ENCODE measurements at places on chromosomes 12 and 14. TPM values are rescaled to one million over a fixed set of nuclear protein-coding genes. Genes with fewer than 3 reads are reported as not detected.

The RDH16 gene
- 2.4 TPM for total RNA-seq

The ARHGAP9 gene
- 154 TPM for total RNA-seq

The NGB gene
- not detected for total RNA-seq

The FBXO21 gene
- total RNA-seq = 55.7 TPM

The DTX1 gene
- 47.8 TPM for total RNA-seq

The TRHDE gene
- not detected for total RNA-seq

DNA sequence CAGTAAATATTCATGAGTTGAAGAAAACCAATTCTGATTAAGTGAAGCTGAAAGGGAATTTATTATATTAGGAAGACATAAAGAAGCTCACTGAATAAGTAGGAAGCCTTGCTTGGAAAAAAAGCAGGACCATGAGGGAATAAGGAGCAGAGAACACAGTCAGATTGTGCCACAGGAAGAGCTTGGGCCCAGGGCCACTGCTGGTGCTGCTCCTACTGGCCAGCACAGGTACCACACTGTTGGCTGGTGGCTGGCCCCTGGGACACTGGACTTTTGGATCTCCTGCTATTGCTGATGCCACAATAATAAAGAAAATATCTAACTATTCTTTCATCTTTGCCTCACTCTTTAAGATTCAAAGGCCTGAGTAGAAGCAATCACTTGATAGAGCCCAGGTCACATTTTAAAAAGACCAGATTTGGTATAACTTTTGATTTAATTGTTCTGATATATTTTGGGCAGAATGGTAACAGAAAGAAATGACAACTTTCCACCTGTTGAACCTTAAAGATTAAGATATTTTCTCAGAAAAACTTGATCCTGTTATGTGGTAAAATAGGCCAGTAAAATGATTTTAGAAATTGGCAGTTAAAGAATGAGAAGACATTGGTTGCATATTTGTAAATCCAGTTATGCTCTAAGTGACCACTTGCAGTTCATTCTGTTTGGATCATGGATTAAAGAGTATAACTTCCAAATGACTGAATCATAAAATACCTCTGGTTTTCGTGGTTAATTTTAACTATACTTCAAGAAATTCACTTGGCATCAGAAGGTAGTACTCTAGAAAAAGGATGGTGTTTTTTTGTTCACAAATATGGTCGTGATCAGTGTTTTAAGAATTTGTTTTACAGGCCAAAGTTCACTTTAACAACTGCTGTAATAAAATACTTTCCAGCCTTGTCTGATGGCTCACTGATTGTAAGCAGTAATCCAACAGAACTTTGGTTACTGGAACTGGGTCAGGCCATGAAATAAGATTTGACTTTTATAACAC is 68.3 kb downstream of the DERA start:
- no peak for DNase-seq

DNA sequence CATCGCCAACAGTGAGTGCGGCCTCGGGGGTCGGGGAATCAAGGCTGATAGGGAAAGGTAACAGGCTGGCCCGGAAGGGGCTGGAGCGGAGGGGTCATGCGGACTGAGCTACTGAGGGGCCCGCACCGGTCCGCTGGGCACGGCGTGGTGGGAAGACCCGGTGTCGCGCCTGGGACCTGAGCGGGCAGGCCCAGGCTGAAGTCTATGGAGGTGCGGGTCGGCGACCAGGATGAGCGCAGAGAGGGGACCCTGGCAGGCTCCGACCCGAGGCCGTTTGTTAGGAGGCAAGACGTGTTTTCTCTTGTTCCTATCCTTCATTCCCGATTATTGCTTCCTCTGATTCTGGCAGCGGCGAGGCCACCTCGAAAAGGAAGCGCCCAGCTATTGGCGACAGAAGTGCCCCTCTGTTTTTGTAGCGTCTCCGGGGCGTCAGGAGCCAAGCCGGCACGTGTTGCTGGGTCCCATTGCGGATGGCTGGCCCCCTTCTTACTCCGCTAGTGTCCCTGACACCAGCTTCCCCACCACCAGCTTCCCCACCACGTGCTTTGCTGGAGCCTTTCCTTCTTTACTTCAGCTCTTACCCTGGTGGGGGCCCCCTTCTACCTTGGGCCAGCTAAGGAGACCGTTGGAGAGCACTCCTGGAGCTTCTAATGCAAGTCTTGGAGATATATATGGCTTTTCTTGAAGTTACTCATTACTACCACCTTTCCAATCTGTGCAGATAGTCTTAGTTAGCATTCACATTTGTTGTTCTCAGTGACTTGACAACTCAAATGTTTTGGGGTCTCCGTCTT is 653 bp downstream of the PA2G4 start:
- no peak for DNase-seq

DNA sequence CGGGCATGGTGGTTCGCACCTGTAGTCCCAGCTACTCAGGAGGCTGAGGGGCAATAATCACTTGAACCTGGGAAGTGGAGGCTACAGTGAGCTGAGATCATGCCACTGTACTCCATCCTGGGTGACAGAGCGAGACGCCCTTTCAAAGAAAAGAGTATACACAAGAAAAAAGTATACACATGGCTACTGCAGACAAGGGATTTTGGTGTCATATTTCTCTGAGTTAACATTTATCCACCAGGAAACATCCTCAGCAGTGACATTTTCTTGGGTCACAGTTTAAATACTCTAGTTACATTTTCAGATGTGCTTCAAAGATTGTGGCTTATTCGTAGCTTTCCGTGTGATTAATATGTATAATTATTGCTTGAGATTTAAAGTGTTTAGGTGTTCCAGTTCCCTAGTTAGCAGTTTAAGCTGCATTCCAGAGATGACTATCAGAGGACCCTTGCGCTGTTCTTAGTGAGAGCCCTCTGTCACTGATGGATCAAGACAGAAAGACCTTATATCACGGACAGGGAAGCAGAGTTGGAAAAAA is 4.7 kb upstream of the PPP2R5E start:
- no peak for DNase-seq

GRCh38 chr14:99725774-99726537 is 41.9 kb downstream of the CYP46A1 start:
- DNase-seq = no peak

GRCh38 chr12:111216387-111217159 is 152.3 kb downstream of the PHETA1 start:
- no peak for DNase-seq

GRCh38 chr14:100731011-100731670 is 4.4 kb downstream of the DLK1 start:
- no peak for DNase-seq

DNA sequence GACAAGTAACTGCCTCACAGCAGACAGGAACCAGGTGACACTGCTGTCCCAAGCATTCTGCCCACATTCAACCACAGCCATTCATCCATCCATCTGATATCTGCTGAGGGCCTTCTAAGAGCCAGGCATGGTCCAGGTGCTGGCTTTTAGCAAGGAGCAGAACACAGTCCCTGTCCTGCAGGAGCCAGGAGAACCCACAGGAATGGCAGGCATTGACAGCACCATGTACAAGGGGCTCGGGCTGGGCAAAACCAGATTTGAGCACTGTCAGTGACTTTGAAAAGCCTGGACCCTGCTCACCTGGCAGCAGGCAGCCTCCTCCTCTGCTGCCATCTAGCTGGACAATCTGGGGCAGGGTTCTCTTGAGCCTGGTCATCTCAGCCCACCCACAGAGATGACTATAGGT is 137.0 kb downstream of the ZFP36L1 start:
- no peak for DNase-seq

DNA sequence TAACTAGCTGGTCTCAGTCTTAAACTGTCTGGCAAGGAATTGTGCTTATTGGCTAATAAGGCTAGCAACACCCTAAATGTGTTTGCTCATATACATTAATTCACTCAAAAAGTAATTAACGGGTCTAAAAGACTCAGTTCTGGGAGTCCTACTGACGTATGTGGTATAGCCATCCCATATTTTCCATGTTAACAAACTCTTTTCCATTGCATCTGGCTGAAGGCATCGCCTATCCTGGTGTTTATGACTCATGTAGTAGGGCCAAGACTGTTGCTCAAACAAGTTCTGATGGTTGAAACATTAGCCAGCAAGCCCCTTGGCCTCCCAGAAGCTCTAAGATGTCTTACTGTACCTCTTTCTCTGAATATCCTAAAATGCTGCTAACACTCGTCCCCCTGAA is 98.5 kb downstream of the PHLDA1 start:
- DNase-seq = no peak

GRCh38 chr14:99745307-99745951 is 47.8 kb upstream of the EML1 start:
- no peak for DNase-seq

GRCh38 chr12:120352117-120352516 is 16.8 kb downstream of the MSI1 start:
- DNase-seq = no peak

GRCh38 chr12:100901266-100901665 is 106.7 kb downstream of the ANO4 start:
- no peak for DNase-seq

GRCh38 chr12:76341436-76342030 is 6.7 kb downstream of the BBS10 start:
- DNase-seq = no peak

Measured in B cell (primary cell).